IPS DF 19.7 (cell line): ENCODE measurements at places on chromosomes 4 and X.

DNA sequence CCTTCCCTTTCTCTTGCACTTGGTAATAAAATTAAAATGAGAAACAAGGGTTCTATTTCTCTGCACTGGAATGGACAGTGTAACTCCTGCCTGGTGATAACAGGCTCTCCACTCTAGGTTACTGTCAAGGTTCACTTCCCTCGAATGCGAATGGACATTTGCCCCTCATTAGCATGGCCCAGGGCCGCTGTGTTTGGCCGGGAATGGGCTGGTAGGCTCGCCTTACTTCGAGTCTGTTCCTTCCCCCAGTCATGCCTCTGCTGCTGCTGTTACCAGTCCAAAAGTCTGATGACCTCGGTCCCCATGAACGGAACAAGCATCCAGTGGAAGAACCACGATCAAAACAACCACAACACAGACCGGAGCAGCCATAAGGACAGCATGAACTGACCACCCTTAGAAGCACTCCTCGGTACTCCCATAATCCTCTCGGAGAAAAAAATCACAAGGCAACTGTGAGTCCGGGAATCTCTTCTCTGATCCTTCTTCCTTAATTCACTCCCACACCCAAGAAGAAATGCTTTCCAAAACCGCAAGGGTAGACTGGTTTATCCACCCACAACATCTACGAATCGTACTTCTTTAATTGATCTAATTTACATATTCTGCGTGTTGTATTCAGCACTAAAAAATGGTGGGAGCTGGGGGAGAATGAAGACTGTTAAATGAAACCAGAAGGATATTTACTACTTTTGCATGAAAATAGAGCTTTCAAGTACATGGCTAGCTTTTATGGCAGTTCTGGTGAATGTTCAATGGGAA is 61.5 kb downstream of the EDNRA start:
- DNase-seq: no peak

DNA sequence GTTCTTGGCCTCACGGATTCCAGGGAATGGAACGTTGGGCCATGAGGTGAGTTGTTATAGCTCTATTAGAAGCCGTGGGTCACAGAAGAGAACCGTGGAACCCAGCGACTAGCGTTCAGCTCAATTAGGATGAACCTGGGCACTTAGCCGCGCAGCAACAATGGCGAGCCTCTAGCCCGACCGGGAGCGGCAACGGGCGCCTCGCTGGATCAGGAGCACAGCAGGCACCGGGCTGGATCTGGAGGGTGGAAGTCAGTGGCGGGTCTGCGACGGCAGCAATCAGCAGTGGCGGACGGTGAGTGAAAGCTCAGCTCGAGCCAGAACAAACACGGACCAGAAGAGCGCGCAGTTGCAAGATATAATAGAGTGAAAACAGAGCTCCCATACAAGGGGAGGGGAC is 34.2 kb downstream of the AGA start:
- DNase-seq: no peak

- no peak for DNase-seq
Observed at GRCh38 chrX:12979026-12979607, 4.2 kb downstream of the TMSB4X start.

- no peak for DNase-seq
Observed at GRCh38 chr4:42643685-42644084, 13.2 kb downstream of the ATP8A1 start.

DNA sequence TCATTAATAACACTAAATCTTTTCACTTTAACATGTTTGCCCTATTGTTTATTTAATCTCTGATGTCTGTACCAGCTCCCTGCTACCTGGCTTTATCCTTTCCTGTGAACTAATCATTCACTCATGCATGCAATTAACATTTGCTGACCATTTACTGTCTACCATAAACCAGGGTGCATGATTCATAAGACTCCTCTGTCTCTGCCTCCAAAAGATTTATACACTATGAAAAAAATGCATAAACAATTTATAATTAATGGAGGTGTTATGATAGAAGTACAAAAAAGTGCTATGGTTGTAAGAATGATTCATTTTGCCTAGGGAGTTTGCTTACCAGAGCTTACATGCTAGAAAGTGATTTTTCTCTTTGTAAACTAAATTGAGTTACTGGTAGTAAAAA is 24.5 kb upstream of the CPEB2 start:
- DNase-seq: no peak

GRCh38 chr4:105107095-105107856 is 39.4 kb upstream of the TET2 start:
- no peak for DNase-seq
